NCI-H1092 treated with DMSO at 0.1 percent for 48 hours (cell line): ENCODE measurements at places on chromosomes 3 and 15.

- peak; percentile 9 for DNase-seq
These were observed 41.7 kb downstream of the CADPS start for GRCh38 chr3:62833538-62833937.

DNA sequence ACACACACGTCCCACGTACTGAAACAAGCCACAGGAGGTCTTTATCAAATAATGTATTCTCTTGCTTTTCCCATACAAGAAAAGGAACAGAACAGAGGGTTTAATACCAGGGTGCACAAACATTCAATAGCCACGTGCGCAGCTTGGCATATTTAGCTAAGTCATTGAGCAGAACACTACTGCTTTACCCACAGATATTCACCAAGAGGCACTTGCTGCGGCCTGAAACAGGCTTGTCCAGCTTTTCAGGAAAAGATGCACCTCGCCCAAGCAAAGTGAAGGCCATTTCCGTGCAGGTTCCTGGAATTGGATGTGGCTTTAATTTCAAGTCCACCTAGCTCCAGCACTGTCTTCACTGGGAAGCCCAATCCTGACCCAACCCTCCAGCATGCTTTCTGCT is 17.6 kb downstream of the ZDHHC3 start:
- DNase-seq: no peak

- DNase-seq: no peak
These were observed 25.0 kb downstream of the MIX23 start for GRCh38 chr3:122357828-122358702.

DNA sequence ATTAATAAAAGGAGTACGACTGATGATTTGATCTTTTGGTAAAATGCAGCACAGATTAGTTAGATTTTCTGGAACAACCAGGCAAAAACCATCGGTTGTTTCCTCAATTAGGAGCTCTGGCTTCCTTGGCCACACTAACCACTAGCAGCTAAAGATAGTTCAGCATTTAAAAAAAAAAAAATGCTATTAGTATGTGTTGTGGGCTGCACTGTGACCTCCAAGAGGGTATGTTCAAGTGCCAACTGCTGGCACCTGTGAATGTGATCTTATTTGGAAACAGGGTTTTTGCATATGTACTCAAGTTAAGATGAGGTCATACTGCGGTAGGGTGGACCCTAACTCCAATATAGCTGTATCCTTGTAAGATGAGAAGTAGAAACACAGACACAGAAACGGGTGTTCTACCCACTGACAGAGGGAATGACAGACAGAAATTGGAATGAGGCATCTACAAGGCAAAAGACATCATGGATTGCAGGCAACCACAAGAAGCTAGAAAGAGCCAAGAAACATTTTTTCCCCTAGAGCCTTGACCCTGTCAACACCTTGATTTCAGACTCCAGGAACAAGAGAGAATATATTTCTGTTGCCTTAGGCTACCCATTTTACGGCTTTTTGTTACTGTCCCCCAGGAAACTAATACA is 534.6 kb upstream of the ROBO2 start:
- DNase-seq: no peak

- no peak for DNase-seq
These were observed 81.5 kb downstream of the FHIT start for GRCh38 chr3:61169621-61170251.

- DNase-seq: no peak
These were observed 1374.2 kb upstream of the ALCAM start for GRCh38 chr3:103992469-103992868.

GRCh38 chr15:64247906-64248541 is 85.2 kb upstream of the PPIB start:
- DNase-seq: no peak

DNA sequence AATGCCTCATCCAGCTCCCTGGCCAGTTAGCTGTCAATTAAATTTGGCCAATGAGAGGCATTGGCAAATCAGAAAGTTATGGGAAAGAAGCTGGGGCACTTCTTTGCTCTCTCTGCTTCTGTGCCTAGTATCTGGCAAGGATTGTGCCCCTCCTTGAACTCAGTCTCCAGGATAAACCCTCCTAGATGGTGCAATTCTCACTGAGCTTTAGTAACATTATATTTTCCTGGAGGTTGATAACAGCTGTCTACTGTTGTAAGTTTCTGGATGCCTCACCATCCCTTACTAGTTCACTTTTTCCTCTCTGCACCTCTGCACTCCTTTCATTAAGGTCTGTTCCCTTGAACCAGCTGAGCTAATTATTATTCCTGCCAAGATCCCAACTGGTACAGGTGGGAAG is 329.5 kb downstream of the MFSD1 start:
- no peak for DNase-seq

- DNase-seq: no peak
These were observed 1.4 kb upstream of the WNT5A start for GRCh38 chr3:55488398-55489055.

GRCh38 chr15:74174219-74174957 is 878 bp downstream of the ISLR start:
- no peak for DNase-seq

DNA sequence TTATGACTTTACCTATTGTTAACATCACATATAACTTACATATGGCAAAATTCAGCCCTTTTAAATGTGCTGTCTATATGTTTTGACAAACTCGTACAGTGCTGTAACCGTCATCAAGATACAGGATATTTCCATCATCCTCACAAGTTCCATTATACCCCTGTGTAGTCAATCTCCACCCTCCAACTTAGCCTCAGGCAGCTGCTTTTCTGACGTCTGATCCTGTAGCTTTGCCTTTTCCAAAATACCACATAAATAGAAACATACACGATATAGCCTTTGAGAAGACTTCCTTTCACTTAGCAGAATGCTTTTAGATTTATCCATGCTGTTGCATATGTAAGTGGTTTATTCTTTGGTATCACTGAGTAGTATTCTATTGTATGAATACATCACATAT is 47.1 kb downstream of the SLC12A1 start:
- no peak for DNase-seq

- DNase-seq: peak; percentile 35
These were observed 985 bp downstream of the LCMT2 start for GRCh38 chr15:43329217-43329959.

DNA sequence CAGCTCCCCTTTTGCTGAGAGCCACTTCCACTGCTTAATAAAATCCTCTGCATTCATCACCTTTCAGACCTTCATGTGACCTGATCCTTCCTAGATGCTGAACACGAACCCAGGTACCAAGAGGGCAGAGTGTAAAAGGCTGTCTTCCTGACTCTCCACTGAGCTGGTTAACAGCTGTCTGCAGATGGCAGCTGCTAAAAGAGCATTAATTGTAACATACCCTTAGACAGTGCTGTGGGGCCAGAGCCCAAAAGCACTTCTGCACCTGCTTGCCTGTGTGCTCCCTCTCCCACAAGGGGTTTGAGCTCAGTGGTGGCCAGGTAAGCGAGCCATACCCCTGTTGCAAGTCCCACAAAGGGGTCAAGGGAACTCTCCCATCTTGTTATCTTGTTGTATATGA is 187.3 kb downstream of the UBE2E2 start:
- no peak for DNase-seq

- DNase-seq: no peak
These were observed 1.1 kb downstream of the HERC1 start for GRCh38 chr15:63832620-63833019.

GRCh38 chr3:38401246-38401962 is 52.3 kb upstream of the ACVR2B start:
- DNase-seq: no peak

DNA sequence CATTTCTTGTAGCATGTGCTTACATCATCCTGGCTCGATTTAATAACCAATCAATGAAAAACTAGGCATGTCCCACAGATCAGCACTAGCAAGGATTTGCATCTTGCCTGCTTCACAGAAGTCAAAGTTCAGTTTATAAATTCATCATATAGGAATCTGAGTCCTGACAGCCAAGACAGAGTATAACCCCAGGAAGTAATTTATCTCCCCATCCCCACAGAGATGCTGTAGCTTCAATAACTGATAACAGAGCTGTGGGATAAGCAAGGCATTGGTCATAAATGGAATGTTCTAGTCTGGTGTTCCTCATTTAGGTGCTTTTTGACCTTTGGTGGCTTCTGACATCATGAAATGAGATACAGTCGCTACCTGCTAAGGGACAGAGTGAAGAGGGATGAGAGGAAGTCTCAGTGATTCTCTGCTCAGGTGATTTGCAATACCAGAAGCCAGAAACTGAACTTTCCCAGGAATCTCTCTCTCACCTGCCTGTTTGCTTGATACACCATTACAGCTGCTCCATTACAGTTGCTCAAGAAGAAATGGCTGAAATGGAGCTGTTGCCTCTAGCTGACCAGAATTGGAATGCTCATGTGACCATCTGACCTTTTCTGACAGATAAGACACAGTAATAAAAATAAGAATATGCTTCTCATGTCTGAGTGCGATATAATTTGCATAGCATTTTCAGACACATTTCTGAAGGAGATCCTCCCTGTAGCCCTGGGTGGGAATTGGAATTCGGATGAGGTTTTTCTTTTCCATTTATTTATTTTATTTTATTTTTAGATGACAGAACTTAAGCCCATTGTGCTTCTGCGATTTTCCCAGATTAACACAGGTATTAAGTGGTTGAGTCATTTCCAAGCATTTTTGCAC is 217.1 kb upstream of the KCNMB2 start:
- no peak for DNase-seq

DNA sequence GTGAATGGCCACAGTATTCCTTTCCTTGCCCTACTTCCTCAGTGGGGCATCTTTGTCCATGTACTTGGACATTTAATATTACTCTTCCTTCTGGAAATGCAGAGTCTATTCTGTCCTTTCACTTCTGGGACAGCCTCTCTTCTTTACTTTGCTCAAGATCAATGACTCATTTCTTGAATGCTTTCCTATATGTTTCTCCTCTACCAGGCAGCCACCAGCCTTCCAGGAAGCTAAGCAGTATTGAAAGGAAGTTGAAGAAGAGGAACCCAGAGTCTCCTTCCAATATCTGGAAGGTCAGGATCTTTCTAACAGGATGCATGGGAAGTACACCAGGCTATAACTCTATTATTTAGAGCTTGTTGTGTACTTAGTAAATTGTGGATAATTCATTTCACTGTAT is 182.8 kb downstream of the CD47 start:
- no peak for DNase-seq

DNA sequence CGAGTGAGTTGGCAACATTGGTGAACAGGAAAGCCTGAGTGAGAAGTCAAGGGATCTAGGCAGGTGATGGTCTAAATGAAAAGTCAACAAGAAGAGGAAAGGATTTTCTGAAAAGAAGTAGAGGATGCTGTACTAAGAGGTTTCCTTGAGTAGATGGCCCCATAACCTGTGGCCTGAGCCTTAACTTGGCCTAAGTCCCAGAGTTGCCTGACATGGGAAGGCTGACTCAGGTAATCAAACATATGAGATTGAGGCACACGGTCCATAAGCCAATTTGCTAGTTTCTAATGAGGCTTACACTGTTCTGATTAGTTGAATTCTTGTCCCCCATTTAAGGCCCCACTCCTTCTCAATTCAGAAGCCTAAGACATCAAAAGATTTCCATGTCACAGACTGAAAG is 262.5 kb upstream of the LMCD1 start:
- DNase-seq: no peak

DNA sequence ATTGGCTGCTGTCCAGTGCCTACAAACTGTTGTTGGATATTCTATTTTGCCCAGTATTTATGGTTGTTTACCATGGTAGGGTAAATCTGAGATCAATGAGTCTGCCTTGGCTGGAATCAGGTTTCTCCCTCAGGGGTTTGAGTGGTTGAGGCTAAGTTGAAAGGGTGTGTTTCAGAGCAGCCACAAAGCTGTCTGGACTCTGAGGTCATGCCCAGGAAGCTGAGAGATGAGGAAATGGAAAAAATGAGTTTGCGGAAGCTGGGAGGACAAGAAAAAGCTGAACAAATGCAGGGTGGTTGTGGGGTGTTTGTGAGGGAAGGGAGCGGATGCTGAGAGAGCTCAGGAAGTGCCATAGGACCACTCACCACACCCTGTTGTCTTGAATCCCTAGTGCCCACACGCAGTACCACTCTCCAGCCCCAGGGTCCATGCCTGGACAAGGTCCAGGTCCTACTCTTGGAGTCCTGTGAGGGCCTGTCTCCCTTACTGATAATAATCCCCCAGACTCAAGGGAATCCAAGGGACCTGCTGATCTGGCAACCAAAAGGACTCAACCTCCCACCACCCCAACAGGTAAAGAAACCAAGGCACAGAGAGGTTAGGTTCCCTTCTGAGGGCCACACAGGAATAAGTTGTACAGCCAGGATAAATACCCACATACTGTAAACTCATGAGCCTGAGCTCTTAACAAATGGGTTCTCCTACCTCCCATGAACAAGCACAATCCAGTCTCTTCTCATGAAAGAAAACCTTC is 81.6 kb downstream of the PPCDC start:
- DNase-seq: peak; percentile 19

- no peak for DNase-seq
These were observed 94.6 kb upstream of the COL8A1 start for GRCh38 chr3:99543796-99544195.

DNA sequence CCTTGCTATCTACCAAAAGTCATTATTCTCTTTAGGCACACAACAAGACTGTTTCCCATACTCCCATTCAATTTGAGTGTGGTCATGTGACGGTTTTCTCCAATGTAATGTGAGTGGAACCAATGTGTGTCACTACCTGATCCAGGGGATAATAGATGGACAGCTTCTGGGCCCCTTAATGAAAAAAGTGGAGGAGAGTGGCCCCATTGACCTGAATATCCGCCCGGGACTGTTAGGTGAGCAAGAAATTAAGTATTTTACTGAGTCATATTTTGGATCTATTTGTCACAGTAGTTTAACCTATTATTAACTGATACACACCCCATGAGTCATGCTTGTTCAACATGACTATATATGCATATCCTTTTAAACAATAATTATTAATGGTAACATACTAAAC is 15.1 kb upstream of the ARID3B start:
- DNase-seq: no peak

GRCh38 chr3:155423526-155424322 is 130.2 kb upstream of the STRIT1 start:
- no peak for DNase-seq

DNA sequence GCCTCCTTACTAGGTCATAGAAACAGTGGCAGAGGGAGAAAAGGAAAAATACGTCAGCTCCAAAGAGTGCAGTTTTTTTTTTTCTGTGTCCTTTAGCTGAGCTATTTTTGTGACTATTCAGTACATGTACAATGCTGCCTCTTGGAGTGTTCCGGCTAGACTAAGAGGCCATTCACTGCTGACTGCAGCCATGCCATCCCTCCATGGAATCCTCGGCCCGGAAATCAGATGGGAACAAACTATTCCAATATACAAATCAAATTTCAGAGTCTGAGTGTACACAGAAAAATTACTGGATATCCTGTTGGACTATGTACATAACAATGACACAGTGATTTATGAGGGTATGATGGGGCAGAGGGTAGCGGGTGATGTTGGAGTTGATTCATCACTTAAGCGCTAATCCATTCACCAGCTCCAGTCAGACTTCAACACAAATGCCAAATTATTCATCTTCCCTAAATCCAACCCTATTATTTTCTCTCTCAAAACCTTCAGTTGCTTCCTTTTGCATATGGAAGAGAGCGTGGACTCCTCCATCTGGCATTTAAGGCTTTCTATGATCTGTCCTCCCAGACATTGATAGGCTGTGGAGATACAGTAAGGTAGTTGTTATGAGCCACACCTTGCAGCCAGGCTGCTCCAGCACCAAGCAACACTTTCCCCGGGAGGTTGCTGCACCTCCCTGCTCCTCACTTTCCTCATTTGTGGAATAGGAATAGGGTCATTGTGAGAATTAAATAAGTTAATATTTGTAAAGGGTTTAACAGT is 109.1 kb downstream of the LPP start:
- no peak for DNase-seq
